ENCODE measurements at places on chromosomes 5 and 9.

DNA sequence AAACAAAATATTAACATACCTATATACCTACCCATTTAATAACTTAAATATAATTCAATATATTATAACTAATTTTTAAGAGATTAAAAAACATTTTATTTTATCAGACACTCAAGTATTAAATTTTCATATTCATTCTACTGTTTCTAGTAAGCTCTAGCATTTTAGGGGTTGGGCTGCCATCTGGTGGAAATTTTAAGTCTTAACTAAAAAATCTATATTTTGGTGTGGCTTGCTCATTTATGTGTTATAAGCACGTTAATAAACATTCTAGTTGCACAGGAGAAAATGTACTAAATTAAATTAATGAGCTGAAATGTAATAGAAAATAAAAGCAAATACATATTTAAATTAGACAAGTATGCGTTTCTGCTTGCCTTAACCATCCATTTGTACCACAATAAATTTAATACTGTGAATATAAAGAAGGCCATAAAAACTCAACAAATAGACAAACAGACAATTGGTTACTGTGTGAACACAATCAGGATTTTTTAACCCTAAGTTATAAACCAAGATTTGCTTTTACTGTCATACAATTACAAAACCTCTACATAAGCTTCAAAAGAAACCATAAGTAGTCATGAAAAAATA, 1728.3 kb upstream of the CDH9 start:
- DNase-seq: no peak

- DNase-seq: no peak
Observed at GRCh38 chr5:38853753-38854470, 8.1 kb downstream of the OSMR start.

DNA sequence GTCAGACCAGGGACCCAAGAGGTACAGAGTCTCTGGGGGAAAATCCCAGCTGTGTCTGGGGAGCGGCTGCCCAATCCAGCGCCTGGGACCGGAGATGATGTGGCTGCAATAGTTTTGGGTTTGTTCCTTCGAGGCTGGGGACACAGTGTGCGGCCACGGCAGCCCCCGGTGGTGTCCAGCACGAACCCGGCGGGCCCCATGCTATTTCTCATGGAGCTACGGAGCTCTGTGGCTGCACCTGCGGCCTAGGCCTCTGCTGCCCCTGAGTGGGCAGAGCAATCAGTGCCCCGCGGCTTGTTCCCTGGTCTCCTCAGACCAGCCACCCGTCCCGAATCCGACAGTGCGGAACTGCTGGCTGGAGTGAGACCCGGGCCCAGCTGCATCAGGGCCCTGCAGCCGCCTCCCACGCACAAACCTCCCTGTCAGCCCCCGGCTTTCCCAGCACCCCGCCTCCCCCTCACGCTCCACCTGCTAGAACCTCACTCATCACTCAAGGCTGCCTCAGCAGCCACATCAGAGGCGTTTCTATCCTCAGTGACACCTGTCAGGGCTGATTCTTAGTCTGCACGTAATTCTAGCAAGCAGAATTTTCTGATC, 29.0 kb downstream of the SARDH start:
- DNase-seq: peak; percentile 73

DNA sequence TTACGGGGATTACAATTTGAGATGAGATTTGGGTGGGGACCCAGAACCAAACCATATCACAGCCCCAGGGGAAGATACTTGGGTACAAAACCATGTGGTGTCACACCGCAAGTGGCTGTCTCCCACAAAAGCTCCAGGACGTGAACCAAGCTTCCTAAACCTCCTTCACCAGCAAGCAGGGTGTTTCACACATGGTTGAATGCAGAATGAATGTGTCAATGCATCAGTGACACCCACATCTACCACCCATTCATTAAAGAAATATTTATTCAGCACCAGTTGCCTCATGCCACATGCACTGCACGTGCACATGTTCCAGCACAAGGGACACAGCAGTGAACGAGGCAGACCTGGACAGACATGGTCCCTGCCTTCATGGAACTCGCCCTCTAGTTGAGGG, 70.9 kb upstream of the SPOCK1 start:
- DNase-seq: no peak

DNA sequence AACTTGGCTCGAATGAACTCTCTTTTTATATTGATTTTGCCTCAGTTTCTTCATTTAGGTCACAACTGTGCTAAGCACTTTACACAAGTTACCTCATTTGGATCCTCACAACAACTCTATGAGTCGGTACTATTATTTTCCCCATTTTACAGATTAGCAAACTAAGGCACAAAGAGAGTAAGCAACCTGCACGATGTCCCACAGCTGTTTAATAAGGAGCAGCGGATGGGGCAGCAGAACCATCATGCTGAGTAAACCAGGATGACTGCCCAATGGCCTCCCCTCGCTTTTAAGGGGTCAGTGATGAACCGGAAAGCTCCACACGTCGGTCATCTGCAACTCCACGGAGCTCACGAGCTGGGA, 607 bp downstream of the PRELID2 start:
- DNase-seq: no peak

GRCh38 chr5:54655266-54655665, 137.7 kb downstream of the SNX18 start:
- no peak for DNase-seq

GRCh38 chr5:126972062-126972895, 58.1 kb downstream of the MARCHF3 start:
- no peak for DNase-seq

GRCh38 chr9:94623253-94623652, 16.1 kb downstream of the FBP1 start:
- DNase-seq: no peak

DNA sequence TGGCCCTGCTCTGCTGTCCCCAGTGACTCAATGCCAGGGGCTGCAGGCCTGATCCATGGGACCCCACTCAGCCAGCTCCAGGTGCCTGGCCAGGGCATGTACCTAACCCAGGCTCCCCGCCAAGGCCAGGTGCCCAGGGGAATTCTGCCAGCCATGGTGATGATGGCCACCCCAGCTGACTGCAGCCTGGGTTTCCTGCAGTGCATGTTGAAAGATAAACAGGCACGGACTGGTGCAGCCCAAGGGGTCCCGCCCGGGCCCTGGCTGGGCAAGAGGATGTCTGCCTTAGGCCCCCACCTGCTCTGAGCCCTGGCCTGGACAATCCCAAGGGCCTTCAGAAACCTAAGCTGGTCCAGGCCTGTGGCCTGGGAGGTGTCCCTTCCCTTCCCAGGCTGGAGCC, 1.2 kb downstream of the ABCA2 start:
- DNase-seq: no peak

DNA sequence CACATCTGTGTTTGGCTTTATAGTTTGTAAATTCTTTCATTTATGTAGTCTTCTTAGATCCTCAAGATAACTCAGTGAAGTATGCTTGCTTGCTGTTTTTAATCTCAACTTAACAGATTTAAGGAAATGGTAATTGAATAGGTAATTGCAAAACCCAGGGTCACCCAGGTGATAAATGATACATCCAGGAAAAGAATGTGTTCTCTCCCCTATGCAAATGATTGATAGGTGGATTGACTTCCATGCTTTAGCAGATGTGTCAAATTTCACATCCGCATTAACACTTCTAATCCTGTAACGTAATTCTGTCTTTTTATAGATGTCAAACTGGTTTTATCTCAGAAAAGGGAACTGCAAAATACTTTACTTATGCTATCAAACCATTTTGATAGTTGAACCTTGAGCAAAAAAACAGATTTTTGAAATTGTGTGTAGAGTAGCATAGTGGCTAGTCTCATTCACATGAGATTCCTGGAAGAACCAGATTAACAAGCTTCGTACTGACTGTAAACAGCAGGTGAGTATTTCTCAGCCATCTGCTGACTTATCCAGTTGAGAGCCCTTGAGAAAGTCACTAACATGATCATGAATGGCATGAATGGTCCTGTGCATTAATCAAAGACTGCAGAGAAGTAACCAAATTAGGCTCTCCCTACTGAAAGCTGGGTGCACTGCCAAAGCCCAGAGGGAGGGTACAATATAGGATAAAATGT, 86.7 kb upstream of the PAM start:
- DNase-seq: no peak

GRCh38 chr5:74028976-74029375, 403.0 kb downstream of the ARHGEF28 start:
- DNase-seq: no peak

DNA sequence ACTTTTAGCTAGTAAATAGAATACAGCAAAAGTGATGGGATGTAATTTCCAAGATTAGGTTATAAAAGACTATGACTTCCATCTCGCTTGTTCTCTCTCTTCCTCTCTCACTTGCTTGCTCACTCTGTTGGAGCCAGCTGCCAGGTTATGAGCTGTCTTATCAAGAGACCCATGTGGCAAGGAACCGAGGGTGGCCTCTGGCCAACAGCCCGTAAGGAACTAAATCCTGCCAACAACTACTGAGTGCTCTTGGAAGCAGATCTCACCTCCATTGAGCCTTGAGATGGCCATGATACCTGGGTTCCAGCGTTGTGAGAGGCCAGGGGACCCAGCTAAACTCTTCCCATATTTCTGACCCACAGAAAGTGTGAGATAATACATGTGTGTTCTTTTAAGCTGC, 636.1 kb downstream of the ACTL7B start:
- no peak for DNase-seq

DNA sequence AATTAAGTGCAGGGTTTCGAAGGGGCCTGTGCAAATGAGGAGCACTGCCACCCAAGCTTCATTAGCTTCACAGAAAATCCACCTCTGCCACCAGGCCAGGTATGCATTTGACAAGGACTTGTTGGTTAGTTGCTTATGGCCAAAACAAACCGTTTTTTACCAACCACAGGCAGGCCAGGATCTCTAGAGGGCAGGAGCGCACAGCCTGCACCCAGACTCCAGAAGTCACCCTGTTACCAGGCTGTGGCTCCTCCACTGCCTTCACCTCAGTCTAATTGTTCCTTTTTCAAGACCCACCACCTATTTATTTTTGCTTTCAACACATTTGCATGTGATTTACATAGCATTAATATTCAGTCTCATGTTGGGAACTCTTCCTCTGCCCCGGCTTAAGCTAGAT, 78.3 kb upstream of the HSPA9 start:
- no peak for DNase-seq

Measured in activated CD8-positive, alpha-beta memory T cell treated with anti-CD3 and anti-CD28 coated beads, Interleukin-2, amount 50 U/mL, for 4 hours (primary cell).